COLO829 (cell line): ENCODE measurements at places on chromosomes 2 and 18.

- no peak for DNase-seq
Measured at GRCh38 chr2:73172963-73173362, 29.4 kb upstream of the NOTO start.

DNA sequence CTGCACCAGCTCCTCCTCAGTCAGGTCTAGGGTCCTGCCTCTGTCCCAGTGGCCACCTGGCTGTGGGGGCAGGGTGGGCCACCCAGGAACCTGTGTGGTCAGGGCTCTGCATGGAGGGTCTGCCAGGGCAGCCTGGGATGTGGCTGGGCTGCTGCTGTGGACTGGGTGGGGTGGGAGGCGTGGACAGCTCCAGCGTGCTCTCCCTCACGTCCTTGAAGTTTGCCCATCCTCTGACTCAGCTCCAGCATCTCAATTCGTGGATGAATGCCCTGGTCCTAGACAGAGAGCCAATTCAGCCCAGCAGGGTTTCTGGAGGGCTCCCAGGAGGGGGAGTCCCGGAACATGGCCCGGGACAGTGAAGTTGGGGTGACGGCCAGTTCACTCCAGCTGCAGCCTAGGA lies 64.3 kb upstream of the EPAS1 start:
- DNase-seq: no peak

GRCh38 chr2:112880091-112880531 lies 30.9 kb upstream of the IL37 start:
- DNase-seq: peak; percentile 75

GRCh38 chr2:151408788-151409600 lies 708 bp upstream of the RIF1 start:
- no peak for DNase-seq

DNA sequence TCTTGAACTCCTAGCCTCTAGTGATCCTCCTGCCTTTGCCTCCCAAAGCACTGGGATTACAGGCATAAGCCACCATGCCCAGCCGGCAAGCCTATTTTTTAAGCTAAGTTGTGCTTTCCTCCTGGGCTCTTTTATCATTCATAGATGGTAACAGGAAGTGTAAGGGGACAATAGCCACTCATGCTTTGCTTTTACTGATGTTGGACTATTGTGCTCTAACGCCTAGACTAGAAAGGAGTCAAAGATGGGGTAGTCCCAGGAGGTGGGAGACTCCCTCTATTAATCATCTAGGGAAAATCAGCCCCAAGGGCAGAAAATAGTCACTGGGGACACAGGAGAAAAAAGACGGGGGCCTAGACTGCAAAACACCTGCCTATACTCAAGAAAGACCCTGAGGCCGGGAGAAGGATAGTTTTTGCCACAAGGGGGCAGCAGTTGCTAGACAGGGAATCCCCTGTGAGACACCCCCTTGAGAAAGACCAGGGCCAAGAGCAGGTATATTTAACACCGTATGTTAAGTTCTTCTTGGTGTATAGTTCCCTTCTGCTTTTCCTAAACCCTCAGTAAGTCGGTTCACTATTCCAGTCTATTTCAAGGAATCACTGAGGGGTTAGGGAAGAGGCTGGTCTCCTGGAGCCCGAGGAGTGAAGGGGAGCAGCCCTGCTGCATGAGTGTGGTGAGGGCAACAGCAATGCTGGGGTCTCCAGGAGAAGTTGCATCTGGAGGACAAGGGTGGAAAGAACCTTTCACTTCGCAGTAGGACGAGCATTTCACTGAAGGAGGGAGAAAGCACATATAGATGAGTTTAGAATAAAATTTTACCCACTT lies 2.1 kb upstream of the CXCR1 start:
- peak; percentile 42 for DNase-seq

- no peak for DNase-seq
Measured at GRCh38 chr2:205717999-205718398, 35.7 kb downstream of the NRP2 start.

DNA sequence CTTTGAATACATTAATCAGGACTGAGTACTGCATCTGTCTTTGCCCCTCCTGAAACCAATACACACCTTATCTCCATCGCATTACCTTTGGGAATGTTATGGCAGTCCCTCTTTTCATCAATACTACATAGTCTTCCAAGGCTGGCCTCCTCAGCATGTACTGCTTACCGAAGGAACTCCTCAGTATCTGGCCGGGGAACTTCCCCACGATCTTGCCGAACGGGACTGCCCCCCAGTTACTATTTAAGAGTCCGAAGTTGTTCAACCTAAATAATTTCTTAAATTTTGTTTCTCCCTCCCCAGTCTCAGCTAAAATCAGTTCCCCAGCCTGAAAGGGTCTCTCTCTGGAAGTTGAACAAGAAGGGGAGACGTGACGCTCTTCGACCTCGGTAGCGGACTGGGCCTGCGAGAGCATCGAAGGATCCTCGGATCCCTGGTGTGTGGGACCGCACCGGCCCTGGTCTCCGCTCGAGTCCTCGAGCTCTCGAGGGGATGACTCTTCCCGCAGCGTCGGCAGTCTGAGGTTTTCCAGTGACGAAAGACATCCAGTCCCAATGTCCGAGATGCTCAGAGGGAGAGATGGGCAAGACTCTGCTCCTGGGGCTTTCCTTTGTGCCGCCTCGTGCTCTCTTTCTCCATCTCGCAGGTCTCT lies 489 bp downstream of the TRMT61B start:
- no peak for DNase-seq

GRCh38 chr18:37604032-37604431 lies 38.4 kb upstream of the CELF4 start:
- DNase-seq: no peak

DNA sequence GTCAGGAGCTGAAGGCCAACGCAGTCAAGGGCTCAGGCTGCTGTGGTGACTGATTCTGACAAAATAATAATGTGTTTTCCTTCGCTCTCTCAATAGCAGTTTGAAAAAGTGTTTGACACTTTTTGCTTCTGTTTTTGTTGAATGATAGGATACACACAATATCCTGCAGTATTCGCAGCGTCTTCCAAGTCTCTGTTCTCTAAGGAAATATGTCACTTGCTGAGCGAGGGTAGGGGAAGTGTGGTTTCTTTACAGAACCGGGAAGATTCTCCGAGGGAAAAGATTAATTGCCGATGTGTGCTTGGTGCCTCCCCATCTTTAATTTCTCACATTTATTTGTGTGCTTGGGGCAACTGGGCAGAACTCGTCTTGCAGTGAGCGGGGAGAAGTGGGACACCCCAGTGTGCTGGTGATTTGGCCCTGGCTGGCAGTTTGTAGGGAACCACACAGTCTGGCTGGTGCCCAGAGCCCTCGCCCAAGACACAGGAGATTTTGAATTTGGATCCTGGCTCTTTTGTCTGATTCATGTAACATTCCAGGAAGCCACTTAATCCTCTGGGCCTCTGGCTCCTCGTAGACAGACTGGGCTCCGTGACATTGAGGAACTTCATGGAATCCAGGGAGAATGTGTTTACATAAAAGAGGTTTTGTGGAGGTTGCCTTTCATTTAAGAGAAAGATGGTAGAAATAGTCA lies 169.4 kb downstream of the LDLRAD4 start:
- DNase-seq: no peak

DNA sequence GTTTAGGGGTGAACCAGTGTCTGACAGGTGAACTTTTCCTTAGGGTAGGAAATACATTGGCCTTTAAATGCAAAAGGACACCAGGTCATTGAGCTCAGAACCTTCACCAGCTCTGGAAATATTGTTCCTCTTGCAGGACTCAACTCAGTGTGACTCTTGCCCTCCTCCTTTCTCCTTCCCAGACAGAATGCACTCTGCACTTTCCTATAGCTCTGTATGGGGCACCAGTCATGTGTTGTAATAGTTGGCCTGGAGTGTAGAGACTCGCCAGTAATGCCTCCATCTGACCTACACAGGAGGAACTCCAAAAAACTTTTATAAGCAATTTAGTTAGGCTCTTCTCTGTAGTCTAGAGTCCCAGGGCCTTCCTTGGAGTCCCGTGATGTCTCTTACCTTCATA lies 248.5 kb upstream of the EPAS1 start:
- no peak for DNase-seq

- DNase-seq: no peak
Measured at GRCh38 chr2:242098445-242099128, 229.1 kb downstream of the RTP5 start.

GRCh38 chr18:63679820-63680606 lies 18.3 kb upstream of the SERPINB3 start:
- DNase-seq: no peak

- DNase-seq: no peak
Measured at GRCh38 chr18:54673936-54674335, 82.9 kb downstream of the DYNAP start.

DNA sequence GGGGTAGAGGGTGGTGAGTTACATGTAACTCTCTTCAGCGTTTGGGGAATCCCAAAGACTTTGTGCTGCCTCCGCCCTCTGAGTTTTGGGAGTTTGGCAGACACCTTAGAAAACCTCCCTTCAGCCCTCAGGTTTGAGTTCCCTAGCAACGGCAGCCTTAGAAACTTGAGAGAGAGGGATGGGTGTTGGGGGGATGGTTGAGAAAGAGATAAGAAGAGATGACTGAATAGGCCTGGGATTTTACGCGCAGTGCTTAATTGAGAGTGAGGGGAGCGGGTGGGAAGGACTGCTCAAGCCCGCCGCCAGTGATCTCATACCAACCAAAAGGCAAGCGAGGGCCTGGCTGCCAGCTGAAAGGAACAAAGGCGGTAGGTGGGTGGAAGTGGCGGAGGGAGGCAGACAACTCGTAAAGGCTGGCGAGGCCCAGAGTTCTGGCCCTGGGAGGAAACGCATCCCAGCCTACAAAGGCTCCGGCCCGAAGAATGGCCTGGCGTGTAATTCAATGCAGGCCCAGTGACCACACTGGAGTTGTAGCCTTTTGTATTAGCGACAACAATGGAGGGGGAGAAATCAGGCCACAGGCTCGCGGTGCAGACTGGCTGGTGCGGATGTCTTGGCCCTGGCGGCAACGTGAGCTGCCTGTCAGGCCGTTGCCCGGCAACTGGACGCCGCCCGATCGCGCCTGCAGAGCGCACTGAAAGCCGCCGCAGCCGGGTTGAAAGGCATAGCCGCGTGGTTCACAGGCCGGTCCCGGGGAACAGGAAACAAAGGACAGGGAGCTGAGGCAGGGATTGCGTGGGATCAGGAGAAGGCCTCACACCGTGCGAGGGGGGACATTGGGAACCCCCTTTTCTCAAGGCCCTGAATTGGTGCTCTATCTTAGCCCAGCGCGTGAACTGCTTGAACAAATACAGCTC lies 39.9 kb upstream of the DARS1 start:
- DNase-seq: no peak

DNA sequence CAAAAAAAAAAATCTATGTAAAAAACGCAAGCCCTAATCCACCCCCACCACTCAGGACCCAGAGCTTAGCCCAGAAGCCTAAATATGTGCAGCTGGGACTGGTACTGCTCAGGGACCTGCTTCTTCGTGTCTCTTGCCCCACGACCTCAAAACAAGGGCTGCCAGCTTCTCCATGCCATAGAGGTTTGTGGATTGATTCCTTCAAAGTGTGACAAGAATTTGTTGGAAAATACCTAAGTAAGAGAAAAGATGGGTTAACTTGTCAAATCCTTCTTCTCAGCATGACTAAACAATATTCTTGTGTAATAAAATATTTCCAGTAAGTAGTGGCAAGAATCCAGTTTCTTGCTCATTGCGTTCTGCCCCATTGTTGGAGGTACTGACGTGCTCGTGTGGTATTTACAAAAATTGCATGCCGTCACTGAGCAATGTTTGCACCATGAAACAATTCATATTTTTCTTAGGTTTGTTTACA lies 825 bp upstream of the SCYGR1 start:
- DNase-seq: no peak

- peak; percentile 96 for DNase-seq
Measured at GRCh38 chr2:216949700-216950413, 90.0 kb upstream of the TNP1 start.

DNA sequence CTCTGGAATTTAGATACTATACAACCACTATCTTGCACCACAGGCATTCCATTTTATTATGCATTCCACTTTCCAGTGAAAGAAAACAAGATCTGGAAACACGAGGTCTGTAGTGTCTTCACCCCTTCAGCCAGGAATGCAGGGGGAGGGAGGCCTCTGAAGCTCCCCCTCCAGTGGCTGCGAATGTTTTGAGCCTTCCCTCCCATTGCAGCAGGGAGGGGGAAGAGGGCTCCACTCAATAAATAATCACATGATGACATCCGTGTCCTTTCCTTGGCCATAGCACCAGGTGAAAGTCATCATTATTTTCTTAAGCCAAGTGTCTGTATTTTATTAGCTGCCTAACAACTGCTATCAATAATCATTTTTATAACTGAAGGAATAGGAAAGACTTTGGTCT lies 38.6 kb downstream of the ALPK2 start:
- DNase-seq: no peak

GRCh38 chr18:74497778-74498177 lies 1.6 kb downstream of the CNDP2 start:
- DNase-seq: no peak

DNA sequence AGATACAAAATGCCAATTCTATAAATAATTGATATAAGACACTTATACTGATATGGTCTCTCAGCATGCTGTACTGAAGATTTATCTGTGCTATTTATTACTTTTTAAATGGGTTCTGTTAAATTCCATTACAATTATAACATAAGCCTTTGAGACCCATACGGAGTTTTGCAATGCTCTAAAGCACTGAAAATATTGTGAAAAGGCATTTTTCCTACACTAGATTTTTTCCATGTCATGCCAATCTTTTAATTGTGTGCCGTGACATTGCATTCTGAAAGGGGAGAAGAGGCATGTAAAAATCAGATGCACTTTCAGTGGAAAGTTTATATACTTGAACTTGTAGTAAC lies 46.5 kb downstream of the EFEMP1 start:
- DNase-seq: no peak

GRCh38 chr2:138922973-138923563 lies 142.9 kb upstream of the NXPH2 start:
- peak; percentile 14 for DNase-seq

DNA sequence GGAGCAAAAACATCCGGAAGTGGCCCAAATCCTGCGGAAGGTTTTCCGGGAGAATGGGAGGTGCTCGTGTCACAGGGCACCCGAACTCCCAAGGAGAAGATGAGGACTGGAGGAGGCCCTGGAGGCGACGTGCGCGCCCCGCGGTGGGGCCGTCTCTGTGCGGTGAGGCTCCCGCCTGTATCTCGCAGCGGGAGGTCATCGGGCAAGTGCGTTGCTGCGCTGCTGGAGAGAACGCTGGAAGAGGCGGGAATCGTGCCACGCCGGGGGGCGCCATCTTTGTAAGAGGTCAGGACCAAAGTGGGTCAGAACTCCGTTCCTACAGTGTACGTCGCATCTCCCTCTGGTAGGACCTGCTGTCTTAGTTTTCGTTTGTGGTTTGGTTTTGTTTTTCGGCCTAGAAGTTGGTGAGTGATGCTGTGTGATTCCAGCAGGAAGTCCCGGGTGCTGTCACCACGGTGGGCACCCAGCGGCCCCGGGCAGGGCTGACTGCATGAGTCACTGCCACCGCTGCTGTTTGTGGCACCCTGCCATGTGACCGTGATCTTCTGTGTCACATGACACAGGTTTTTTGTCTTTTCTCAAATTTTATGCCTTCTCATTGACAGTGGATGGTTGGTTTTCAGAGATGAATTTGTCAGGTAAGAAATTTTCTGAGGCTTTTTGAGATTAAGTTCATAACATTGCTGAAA lies 21.5 kb upstream of the ATP9B start:
- no peak for DNase-seq
